Effector memory CD8-positive, alpha-beta T cell (primary cell): ENCODE measurements at places on chromosomes 5 and 9.

GRCh38 chr5:58021466-58021865 is 438.4 kb downstream of the PLK2 start:
- DNase-seq, result no peak

DNA sequence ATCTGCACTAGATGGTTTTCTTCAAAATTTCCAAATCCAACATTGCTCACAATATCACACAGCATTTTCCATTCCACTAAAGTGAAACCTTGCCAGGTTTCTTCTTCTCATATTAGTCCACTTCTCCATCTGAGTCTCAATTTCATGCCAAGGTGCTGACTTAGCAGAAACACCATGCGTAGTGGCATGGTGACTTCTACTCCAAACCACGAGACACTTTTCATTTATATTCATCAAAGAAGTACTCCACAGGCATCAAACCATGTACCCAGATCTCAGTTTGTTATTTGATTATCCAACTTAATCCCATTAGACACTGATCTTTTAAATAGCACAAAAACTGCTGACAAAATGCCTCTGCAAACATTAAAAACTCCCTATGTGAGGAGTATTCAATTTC is 233.4 kb upstream of the ITGA1 start:
- no peak for DNase-seq

GRCh38 chr5:14063138-14063537 is 80.0 kb upstream of the TRIO start:
- no peak for DNase-seq

DNA sequence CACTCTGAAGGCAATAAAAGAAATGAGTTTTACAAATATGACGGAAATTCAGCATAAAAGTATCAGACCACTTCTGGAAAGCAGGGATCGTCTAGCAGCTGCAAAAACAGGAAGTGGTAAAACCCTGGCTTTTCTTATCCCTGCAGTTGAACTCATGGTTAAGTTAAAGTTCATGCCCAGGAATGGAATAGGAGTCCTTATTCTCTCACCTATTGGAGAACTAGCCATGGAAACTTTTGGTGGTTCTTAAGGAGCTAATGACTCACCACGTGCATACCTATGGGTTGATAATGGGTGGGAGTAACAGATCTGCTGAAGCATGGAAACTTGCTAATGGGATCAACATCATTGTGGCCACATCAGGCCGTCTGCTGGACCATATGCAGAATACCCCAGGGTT is 93.5 kb upstream of the RGMB start:
- no peak for DNase-seq

GRCh38 chr9:80222466-80223169 is 650.9 kb downstream of the TLE4 start:
- no peak for DNase-seq

GRCh38 chr5:133240425-133241091 is 188.7 kb downstream of the HSPA4 start:
- no peak for DNase-seq

GRCh38 chr5:163861670-163862069 is 356.3 kb downstream of the MAT2B start:
- no peak for DNase-seq

- DNase-seq, result no peak
These were observed 56.1 kb upstream of the NTRK2 start for GRCh38 chr9:84613431-84613830.

- no peak for DNase-seq
These were observed 36.2 kb downstream of the CDK7 start for GRCh38 chr5:69270840-69271239.

GRCh38 chr5:159181152-159181551 is 28.2 kb downstream of the RNF145 start:
- DNase-seq, result no peak

- DNase-seq, result no peak
These were observed 35.6 kb downstream of the FST start for GRCh38 chr5:53515988-53516387.
